Adipocyte (in vitro differentiated cells): ENCODE measurements at places on chromosomes 1 and 21.

DNA sequence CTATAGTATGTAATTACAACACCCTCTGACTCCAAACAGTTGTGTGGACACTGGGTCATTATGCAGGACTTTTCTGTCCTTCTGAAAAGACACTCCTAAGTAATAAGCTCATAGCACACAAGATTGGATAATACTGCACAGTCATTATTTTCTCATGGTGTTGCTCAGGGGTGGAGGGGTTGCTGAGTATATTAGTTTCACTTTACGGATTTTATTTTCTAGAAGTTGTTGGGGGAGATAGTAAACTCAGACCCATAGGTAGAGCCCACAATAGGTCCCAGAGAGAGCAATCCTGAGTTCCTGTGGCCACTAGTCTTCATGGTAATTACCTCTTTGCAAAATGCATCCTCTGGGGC lies 53.4 kb downstream of the DUSP10 start:
- DNase-seq = no peak

- DNase-seq = no peak
These were observed 64.1 kb downstream of the MIS18A start for GRCh38 chr21:32214654-32215305.

DNA sequence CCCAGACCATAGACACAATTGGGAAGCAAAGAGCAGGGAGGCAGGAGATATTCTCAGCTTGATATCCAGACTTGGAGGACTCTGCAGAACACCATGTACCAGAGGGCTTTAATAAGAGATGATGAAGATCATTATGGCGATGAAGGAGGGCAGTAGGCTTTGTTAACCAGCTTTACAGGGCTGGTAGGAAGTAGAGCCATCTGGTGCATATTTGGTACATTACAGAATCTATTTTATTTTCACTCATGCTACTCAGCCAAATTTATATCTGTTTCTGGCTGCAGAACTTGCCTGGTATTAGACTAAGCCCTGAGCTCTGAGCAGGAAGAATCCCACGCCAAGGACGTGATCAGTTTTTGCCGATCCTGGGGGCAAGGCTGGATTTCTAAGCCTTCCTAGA lies 61.8 kb upstream of the SYT6 start:
- DNase-seq = peak; percentile 12

DNA sequence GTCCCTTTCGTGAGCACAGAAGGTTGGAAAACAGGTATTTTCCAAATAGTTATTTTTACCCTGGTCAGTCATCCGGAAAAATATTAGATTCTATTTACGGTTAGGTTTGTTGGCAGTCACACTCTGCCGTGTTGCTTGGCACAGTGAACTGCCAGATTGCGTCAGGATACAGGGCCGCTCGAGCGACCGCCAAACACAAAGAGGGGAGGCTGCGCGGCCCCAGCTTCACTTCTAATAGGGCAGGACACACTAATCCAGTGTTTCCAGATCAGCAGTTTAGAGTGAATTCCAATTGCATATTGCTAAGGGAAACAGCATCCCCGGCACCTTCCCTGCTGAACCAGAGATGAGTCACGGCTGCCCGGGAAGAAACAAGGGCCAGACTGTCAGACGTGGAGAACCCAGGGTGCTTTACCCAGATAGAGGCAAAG lies 22.9 kb downstream of the UMODL1 start:
- peak; percentile 87 for DNase-seq

GRCh38 chr1:76857973-76858372 lies 9.3 kb upstream of the ST6GALNAC5 start:
- no peak for DNase-seq

- DNase-seq = no peak
These were observed 17.0 kb upstream of the ANGEL2 start for GRCh38 chr1:213032651-213033050.

- no peak for DNase-seq
These were observed 18.8 kb downstream of the UCK2 start for GRCh38 chr1:165845992-165846748.

- DNase-seq = no peak
These were observed 147.0 kb upstream of the COA6 start for GRCh38 chr1:234226113-234226818.
